ENCODE measurements at places on chromosomes 12 and 14.

DNA sequence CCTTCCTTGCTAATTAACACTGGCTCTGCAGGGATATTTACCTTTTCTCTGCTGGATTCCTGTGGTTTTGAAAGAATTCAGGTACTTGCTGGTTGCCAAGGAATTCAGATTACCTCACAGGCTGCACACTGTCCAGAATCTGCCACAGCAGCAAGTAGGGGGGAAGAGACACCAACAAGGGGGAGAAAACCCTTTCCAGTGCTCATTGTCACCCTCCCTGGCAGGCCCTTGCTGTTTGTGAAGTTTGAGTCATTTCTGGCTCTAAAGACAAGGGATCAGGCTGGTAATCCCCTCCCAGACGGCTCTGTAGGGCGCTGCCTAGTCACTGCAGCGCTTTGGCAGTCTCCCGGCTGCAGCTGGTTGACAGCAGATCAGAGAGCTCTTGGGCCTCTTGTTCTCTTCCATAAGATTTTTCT is 50.8 kb downstream of the TTLL5 start:
- peak; percentile 73 for DNase-seq

DNA sequence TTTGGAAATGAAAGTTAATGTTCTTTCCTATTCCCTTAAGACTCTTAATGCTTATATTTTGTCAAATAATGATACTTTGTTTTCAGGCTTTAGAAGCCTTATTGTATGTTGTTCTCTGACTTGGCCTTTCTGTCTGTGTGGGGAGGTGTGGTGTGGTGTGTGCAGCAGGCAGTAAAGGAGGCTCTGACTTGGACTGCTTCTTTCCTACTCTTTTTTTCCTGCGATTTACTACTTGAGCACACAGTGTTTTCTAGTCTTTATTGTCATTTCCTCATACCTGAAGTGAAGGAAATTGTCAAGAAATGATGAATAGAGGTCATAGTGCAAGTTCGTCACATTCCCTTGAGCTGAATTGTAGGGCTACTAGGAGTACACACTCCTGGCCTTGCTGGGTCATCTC is 26.9 kb downstream of the PIWIL1 start:
- DNase-seq = no peak

GRCh38 chr12:107649661-107650061 is 35.9 kb upstream of the PWP1 start:
- DNase-seq = no peak

- no peak for DNase-seq
Observed at GRCh38 chr14:24908592-24909236, 141.2 kb downstream of the STXBP6 start.

- DNase-seq = no peak
Observed at GRCh38 chr12:66268562-66268961, 33.7 kb upstream of the HELB start.

GRCh38 chr14:71140157-71140556 is 232.9 kb downstream of the PCNX1 start:
- DNase-seq = no peak

- DNase-seq = no peak
Observed at GRCh38 chr14:91322623-91323022, 78.1 kb upstream of the GPR68 start.

- DNase-seq = no peak
Observed at GRCh38 chr14:69459122-69459521, 25.4 kb upstream of the PLEKHD1 start.

DNA sequence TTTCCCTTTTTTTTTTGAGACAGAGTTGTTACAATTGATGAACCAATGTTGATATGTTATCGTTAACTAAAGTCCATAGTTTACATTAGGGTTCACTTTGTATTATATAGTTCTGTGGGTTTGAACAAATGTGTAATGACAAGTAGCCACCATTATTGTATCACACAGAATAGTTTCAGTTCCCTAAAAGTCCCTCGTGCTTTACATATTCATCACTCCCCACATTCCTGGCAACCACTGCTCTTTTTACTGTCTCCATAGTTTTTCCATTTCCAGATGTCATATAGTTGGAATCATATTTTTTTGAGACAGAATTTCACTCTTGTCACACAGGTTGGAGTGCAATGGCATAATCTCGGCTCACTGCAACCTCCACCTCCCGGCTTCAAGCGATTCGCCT is 12.5 kb downstream of the HSD17B6 start:
- no peak for DNase-seq

GRCh38 chr12:123731596-123731995 is 19.4 kb downstream of the ATP6V0A2 start:
- no peak for DNase-seq

GRCh38 chr14:93655078-93655750 is 133.1 kb downstream of the PRIMA1 start:
- peak; percentile 68 for DNase-seq

GRCh38 chr14:101851736-101852405 is 90.4 kb downstream of the PPP2R5C start:
- no peak for DNase-seq

DNA sequence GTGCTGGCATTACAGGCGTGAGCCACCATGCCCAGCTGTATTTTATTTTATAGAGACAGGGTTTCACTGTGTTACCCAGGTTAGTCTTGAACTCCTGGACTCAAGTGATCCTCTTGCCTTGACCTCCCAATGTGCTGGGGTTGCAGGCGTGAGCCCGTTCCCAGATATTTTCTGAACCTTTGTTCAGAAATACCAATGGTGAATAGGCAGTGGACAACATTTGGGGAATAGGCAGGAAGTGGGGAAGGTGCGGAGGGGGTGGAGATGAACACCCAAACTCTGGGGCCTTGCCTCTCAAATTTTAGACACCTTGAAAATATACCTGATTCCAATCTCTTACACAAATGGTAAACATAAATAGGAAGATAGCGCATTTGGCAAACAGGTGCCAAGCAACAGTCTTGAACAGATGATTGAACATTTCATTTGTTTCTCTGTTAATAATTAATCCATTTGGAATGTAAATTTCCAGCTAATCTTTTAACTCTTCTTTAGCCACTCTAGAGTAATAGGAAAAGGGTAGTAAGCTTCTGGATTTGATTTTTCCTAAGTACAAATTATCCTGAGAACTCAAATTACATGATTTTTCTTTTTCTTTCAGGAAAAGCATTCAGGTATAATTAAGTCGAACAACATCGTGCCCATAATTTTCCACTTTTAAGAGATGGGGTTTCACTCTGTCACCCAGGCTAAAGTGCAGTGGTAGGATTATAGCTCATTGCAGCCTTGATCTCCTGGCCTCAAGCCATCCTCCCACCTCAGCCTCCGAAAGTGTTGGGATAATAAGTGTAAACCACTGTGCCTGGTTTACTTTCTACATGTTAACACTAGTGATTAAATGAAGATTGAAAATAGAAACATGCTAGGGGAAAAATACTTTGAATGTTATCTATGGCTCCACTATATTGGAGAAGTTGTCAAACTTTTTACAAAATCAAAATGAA is 22.9 kb upstream of the RNF34 start:
- DNase-seq = no peak

DNA sequence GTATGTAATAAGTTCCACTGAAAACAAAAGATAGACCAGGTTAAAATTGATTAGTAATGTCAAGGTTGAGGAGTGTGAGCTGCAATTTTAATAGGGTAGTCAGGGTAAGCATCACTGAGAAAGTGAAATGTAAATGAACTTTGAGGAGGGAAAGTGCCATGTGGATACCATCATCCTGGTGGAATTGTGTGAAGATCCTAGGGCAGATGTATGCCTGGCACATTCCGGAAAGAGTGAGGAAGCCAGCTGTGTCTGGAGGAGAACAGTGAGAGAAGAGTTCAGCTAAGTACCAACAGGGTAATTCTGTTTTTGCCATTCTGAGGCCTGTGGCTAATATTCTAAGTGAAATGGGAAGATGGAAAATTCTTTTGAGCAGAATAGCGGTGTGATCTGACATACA is 2.9 kb upstream of the CLEC2A start:
- DNase-seq = no peak

DNA sequence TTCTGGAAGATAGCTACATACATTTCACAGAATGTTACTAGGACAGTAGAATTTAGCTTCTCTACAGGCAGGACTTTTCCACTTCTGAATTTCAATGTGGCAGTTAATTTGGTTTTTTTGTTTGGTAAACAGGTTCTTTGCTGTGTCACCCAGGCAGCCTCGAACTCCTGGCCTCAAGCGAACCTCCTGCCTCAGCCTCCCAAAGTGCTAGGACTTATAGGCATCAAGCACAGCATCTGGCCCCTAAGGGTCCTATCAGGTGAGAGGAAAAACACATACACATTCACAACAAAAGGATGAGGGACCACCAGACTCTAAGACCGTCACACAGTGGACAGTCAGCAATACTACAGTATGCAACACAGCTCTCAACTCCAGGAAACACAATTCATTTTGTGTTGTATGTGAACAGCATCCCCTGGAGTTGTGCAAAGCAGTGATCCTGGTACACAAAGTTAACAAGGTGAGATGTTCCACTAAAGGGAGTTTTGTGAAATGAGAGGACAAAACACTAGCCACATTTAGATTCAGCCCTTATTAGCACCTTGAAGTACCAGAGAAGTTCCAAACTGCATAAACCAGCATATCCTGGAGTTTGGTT is 6.9 kb downstream of the ATP2B1 start:
- no peak for DNase-seq

GRCh38 chr12:11769723-11770514 is 120.4 kb downstream of the ETV6 start:
- no peak for DNase-seq

GRCh38 chr12:107759410-107759809 is 1.5 kb downstream of the PRDM4 start:
- DNase-seq = peak; percentile 9

DNA sequence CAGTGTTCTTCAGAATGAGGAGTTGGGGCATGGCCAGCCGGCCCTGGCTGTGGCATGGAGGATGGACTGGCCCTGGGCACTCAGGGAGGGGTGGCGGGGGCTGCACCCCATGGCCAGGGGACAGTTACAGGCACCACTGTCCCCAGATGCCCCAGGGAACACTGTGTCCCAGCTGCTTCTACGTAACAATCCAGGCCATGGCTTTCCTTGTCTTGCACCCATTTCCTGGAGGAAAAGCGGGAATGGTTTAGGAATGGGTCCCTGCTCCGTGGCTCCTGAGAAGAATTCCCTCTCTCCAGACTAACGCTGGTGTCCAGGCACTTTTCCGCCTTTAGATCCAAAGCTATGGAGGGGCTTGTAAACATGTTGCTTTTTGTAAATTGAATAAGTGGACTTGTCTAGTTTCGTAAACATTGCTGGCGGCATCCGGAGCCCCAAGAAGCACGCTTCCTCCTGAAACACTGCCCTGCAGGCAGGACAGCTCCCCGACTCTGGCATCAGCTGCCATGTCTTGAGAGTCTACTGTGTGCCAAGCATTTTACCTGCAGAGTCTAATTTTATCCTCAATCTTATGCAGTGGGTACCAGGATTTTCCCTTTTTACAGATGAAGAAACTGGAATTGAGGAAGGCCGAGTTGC is 238.3 kb downstream of the SLC41A2 start:
- no peak for DNase-seq

DNA sequence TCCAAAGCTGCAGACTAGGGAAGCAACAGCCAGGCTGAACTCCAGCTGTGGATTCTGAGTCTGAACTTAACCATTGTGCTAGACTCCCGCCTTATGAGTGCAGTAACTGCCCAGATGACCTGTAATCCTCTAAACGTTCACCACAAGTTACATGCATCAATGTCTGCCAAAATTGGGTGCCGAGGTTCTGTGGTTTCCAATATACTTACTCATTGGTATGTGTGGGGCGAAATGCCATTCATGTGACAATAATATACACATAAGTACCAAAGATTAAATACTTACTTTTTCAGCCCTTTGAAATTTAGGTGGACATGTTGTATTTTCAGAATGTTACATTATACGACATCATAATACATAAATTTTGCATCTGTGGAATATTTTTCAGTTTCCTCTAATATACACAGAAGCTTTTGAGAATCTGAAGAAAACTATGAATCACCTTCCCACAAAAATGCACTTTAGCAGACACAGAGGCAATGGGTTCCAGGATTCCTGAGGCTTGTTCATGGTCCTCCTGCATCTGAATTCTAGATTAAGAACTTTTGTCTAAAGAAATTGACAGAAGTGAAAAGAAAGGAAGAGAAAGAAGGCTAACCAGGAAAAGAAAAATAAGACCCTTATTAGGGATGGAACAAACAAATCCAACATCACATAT is 31.7 kb downstream of the GRIP1 start:
- no peak for DNase-seq

GRCh38 chr14:71332476-71332875 is 425.2 kb downstream of the PCNX1 start:
- DNase-seq = no peak

DNA sequence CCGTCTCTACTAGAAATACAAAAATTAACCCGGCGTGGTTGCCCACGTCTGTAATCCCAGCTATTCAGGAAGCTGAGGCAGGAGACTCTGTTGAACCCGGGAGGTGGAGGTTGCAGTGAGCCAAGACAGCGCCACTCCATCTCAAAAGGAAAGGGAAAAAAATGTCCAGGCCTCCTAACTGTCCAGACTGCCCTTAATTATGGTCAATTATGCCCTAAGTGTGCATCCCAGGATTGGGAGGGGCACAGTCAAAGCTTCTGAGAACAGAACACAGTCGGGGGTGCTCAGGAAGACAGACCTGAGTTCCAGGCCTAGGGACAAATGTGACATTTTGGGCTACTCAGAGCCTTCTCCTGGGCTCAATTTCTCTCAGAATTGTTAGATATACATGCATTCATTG is 31.8 kb upstream of the SMUG1 start:
- DNase-seq = no peak

DNA sequence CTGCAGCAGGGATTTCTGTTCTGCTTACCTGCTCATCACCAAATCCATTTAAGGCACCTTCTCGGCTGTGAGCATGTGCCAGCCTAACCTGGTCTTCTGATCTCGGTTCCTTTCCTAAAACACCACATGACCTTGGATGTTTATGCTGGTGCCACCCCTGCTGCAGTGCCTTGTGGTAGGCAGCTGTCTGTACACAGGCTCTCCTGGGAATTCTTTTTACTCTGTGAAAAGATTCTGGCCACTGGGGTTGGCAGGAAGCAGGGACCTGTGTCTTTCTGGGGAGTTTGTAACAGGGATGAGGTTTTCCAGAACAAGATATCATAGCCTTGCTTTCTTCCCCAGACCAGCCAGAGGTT is 10.4 kb upstream of the PLEKHG3 start:
- no peak for DNase-seq

Measured in iPS-NIHi11 (cell line).